ENCODE measurements at places on chromosomes 16 and 17. TPM values are rescaled to one million over a fixed set of nuclear protein-coding genes. Genes with fewer than 3 reads are reported as not detected.

Gene TEKT1
- not detected for total RNA-seq

GRCh38 chr17:63426041-63426916 is 19.8 kb downstream of the CYB561 start:
- no peaks in the 10 kb centered on the region for H3K36me3 ChIP-seq
- no peaks in the 10 kb centered on the region for H3K27me3 ChIP-seq
- H3K27ac ChIP-seq = no peak overlapping the region
- no peak overlapping the region for H3K4me3 ChIP-seq

- H3K4me1 ChIP-seq = peaks cover 12% of the 10 kb centered on the region
- no peaks in the 10 kb centered on the region for H3K27me3 ChIP-seq
- H3K27ac ChIP-seq = no peak overlapping the region
Measured at GRCh38 chr17:39549747-39550573, 57.8 kb downstream of the NEUROD2 start.

DNA sequence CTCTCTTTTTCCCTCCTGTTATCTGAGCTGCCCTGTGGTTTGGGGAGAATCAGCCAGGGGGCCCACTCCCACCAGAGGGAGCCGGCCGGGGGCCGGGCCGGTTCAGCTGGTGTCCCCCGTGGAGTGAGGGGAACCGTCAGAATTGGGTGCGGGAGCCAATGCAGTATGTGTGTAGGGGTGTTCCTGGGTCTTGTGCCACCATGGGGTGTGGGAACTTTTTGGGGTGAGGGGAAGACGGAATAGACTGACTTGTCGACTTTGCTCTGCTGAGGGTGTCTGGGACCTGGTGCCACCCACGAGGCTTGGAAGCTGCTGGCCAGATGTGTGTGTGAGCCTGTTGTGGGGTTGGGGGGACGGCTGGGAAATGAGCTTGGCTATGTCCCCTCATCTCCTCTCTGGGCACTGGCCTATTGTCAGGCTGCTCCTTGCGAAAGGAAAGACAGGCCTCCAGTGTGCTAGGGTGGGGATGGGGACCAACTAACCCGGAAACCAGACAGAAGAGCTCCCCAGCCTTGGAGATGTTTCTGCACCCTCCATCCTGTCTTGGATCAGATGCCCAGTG is 9.9 kb downstream of the RARA start:
- DNase-seq = peak; percentile 37
- no peaks in the 10 kb centered on the region for H3K27me3 ChIP-seq
- peak overlapping the region; percentile 93 for H3K27ac ChIP-seq
- no peaks in the 10 kb centered on the region for H3K36me3 ChIP-seq
- peaks cover 87% of the 10 kb centered on the region for H3K4me1 ChIP-seq
- H3K4me3 ChIP-seq = peak overlapping the region; percentile 81

DNA sequence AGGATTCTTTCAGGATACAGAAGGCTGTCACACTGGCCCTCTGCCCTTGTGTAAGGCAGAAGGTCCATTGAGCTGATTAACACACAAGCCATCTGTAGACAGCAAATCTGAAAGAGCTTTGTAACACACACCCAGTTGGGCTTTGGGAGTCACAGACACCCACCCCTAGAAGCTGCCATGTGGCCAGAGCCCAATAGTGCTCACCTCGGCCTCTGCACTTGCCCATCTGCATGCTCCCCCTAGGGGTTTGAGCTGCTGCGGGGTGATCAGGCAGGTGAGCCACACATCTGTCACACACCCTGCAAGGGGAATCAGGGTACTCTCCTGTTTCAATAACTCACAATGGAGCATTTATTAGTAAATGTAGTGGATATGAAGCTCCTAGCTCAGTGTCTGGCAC is 138.3 kb downstream of the CHD9NB start:
- no peak for DNase-seq
- H3K27me3 ChIP-seq = no peaks in the 10 kb centered on the region
- H3K36me3 ChIP-seq = no peaks in the 10 kb centered on the region
- H3K27ac ChIP-seq = no peak overlapping the region
- H3K4me3 ChIP-seq = no peak overlapping the region

Gene CMTM1
- not detected for total RNA-seq

All from stomach (tissue), 19 donors.